ENCODE measurements at places on chromosomes 16 and 17. TPM values are rescaled to one million over a fixed set of nuclear protein-coding genes. Genes with fewer than 3 reads are reported as not detected.

DNA sequence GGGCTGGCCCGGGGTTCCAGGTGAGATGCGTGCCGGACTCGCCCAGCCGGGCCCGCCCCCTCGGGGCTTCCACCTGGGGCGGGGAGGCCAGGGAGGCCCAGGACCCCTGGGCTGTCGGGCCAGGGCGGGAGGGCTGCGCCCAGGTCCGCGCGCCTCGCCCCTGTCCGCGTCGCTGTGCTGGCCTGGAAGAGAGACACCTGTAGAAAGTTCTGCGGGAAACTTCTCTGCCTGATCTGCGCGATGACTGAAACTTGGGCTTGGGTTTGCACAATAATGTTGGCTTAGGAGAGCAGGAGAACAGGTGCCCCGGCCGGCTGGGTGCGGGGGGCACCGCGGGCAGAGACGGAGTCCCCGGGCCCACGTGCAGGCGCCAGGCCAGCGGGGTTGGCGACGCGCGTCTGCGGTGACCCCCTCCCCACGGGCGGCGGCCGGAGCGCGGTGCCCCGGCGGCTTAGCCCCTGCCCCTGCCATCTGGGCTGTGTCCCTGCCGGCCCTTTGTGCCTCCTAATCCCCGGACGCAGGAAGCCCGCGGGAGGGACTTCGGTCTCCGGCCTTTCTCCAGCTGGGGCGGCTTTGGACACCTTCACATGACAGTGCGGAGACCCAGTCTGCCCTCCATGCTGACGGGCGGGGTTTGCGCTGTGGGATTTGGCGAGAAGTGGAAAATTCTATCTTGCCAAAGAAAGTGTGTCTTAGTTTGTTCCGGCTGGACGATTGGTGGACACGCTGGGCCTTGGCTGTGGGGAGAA, 483 bp downstream of the LLGL2 start:
- no peak for DNase-seq

DNA sequence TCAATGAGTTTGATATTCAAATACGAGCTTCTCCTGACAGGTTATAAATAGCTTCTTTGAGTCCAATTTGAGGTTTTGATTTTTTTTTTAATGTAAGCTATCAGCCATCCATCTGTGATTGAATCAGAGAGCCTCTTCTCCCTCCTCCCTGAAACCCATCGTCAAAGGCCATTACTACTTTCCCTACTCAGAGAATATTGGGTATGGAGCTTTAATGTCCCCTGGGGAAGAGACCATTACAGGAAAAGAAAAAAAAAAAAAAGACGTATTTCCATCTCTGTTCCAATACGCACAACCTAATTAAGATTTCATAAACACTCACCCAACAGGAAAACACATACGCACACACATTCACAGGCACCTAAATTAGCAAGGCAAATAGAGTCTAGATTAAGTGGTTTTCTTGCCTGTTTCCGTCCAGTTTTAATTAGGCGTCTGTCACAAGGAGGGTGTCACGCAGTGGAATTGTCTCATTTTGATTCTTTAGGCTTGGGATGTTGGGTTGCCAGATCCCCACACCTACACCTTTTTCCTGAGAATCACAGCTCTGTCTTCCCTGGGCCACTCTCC, 194.3 kb upstream of the RPL38 start:
- no peak for DNase-seq

DNA sequence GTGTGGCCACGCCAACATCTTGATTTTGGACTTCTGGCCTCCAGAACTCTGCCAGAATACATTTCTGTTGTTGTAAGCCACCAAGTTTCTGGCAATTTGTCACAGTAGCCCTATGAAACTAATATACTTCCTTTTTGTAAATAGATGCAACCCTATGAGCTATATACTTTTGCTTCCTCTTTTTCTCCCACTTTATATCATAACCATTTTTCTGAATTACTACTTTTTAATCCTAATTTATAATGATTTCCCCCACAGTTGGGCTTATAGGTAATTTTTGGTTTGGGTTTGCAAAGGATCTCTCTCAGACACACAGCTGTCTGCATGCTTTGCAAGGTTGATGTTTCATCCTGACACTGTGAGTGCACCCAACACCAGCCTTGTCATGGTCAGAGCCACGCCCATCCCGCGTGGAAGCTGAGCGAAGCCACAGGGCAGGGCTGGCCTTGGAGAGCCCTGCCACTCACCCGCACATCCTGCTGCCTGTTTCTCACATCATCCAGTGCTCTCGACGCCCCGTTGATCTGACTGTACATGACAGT, 5.8 kb downstream of the TRIM25 start:
- DNase-seq, result no peak

The RCVRN gene
- total RNA-seq, result 0.49 TPM

The KAT7 gene
- 36.1 TPM for total RNA-seq

- DNase-seq, result no peak
These were observed 6.6 kb downstream of the PTX4 start for GRCh38 chr16:1481906-1482835.

The ABCC12 gene
- not detected for total RNA-seq

The SCARF1 gene
- total RNA-seq, result 26.3 TPM

The RDM1 gene
- 0.49 TPM for total RNA-seq

The TP53TG3 gene
- not detected for total RNA-seq

DNA sequence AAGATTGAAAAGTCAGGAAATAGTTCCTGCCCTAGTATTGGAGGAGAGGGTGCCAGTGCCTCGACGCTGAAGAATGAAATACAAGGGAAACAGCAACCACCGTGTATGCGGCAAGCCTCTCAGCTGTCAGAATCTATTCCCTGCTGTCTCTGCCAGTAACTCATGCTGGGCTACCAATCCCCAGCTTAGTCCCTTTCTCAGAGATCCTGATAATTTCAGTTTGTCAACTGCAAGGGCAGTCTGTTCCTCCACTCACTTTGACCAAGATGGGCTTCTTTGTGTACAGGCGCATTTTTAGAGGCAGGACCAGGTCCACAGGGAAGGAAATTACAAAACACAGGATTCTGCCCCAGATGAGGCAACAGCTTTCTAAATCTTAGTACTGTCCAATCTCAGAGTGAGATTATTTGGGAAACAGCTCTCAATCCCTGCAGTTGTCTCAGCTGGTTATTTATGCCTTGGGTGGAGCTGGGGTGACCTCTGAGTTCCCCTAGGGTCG, 1.3 kb downstream of the NQO1 start:
- no peak for DNase-seq

The BIRC5 gene
- 3.4 TPM for total RNA-seq

DNA sequence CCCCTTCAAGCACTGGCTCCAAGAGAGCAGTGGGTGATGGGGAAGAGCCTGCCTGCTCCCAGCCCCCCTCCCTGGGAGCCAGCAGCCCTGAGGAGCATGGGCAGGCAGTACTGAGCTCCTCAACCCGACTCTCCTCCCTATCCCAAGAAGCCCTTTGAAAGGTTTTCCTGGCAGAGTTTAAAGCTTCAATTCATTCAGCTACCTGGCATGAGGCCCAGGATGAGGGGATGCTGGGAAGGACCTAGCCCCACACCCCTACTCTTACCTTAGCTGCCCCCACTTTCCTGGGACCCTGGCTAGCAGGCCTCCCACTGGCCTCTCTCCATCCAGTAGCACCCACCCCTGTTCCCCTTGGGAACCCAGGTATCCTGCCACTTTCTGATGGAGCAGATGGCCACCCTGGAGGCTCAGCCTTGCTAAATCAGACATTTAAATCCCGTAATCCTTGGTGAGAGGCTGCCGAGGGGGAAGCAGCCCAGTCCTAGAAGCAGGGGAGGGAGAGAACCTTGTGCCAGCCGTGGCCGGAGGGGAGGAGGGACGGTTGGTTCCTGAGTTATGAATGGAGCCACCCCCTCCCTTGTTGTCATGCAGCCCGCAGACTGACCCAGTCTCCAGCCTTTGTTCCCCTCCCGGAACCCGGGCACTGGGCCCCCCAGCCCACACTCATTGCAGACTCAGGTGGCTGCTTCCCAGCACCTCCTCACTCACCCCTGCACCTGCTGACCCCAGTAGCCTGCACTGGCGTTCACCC, 17.1 kb downstream of the ATP1B2 start:
- DNase-seq, result no peak

DNA sequence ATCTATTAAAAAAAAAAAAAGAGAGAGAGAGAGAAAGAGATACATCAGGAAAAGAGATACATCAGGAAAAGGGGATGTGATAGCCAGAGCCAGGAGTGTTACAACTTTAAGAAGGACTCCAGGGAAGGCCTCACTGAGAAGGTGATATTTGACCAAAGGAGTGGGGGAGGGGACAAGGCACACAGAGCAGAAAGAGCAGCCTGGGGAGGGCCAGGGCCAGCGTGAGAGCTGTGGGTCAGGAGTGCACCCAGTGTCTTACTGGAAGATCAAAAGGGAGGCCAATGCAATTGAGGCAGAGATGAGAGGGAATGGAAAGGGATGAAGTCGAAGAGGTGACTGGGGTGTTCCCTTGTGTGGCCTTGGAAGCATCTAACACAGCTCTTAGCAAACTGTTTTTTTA, 7.7 kb downstream of the ASPHD1 start:
- no peak for DNase-seq

GRCh38 chr17:80507965-80508364, 31.6 kb upstream of the NPTX1 start:
- no peak for DNase-seq

DNA sequence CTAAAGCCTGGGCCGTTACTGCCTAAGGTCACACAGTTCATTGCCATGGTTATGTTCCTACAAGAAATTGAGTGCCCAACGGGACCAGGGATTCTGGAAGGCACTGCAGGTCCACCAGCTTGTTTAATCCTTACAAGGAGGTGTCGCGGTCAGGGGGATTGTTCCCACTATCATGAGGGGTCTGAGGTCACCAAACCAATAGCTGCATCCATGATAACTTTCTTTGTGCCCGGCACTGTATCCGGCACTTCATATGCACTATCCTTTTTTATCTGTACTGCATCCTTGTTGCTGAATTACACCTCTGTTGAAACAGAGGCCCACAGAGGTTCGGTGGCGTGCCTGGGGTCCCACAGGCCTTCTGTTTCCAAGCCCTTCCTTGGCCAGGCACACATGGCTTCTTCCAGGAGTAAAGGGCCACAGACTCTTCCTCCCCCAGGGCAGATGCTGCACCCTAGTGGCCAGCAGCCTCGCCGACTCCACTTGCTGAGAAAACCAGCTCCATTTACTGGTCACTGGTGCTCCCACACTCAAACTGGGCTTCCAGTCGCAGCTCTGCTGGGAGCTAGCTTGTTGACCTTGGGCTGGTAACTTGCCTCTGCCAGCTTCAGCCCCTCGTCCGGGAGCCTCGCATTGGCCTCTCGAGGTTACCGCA, 82.0 kb upstream of the PLCG2 start:
- no peak for DNase-seq

DNA sequence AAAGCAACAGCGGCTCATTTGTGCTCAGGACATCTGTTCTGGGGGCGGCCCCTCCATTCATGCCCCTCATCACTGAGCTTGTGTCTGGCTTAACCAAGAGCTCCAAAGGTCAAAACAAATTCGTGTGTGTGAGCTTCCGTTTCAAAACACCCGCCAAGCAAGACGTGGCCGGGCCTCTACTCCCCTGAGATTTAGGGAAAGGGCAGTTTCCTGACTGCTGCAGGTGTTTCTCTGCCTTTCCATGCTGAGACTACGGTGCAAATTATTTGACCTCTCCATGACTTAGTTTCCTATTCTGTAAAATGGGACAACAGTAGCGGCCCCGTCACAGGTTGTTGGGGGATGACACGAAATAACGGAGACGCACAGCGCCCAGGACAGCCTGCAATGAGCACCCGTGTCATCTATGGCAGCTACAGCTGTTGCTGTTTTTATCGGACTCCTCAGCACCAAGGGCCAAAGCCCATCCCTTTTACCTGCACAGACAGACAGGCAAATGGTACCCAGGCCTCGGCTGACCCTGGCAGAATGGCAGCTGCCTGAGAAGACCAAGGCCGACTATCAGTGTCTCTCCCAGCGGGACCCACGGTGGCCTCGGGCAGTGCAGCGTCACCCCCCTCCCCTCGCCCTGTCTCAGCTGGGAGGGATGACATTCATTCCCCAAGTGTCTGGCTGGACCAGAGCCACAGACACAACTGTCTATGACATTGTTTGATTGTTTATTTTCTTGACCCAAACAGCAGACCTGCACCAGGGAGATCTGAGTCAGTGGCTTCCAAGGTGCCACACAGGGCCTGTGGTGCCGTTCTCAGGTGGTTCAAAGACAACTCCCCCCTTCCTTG, 50.7 kb upstream of the DOC2B start:
- no peak for DNase-seq

The HNF1B gene
- not detected for total RNA-seq

- DNase-seq, result no peak
These were observed 58.2 kb downstream of the TK2 start for GRCh38 chr16:66491716-66492064.

GRCh38 chr17:49585422-49586027, 9.9 kb downstream of the NXPH3 start:
- DNase-seq, result no peak
